ENCODE measurements at places on chromosomes 11 and 22.

DNA sequence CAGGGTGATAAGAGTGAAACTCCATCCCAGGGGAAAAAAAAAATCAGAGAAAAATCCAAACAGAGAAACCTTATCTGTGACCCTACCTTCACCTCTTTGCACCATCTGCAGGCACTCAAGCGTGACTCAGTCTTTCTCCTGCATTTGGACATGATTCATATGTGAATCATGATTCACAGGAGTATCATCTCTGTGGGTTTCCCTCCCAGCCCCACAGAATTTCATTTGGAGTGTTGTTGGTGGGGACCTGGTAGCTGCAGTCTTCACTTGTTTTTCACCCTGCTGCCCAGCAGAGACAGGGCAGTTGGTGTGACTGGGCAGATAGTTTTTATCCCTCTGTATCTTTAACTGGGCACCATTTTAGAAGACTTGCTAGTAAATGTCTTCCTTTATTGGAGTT is 75.7 kb downstream of the DEPDC5 start:
- DNase-seq = peak; percentile 20

DNA sequence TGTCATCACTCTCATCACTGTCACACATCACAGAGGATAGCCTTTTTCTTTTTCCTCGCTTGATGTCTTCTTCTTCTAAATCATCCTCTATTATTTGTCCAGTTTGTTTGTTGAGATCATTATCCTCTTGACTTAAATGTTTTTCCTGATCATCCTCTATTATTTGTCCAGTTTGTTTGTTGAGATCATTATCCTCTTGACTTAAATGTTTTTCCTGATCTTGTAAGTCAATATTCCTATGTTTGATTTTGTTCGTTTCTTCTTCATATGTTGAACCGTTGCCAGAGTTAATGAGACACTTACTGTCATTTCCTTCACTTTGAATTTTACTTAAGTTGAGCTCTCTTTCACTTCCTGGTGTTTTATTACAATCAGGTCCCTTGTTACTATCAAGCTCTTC is 5.6 kb downstream of the CCDC82 start:
- DNase-seq = peak; percentile 6

- no peak for DNase-seq
Observed at GRCh38 chr11:60798631-60799030, 13.5 kb downstream of the MS4A10 start.

GRCh38 chr11:86579406-86579731 is 93.0 kb downstream of the ME3 start:
- no peak for DNase-seq

Measured in NCI-H2029 treated with DMSO at 0.1 percent for 48 hours (cell line).